ENCODE measurements at places on chromosomes 1 and 21. TPM values are rescaled to one million over a fixed set of nuclear protein-coding genes. Genes with fewer than 3 reads are reported as not detected.
A peak's percentile ranks its signal among the peaks of the same experiment; 100 is the strongest.

DNA sequence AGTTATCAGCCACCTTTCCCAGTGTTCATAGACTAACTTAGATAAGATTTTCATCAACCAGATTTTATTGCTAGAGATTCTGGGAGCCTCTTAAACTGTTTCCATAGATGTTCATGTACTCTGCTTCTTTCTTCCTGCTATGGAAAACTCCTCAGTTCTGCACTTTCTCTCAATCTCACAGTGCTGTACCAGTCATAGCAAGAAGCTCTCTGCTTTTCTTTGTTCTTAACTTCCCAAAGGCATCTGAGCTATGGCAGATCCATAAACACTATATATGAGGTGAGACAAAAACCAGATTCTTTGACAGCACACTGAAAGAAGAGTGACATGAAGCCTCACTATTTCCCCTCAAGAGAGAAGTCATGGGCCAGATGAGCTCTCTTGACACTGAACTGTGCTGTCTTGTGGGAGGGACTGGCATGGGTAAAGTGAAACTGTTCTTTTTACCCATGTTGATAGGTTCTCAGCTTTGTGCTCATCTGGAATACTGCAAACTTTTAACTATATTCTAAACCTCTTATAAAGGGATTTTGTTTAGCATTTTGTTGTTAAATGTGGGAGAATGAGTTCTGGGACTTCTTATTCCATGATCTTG is 64.2 kb upstream of the LYPLAL1 start:
- DNase-seq: no peak

GRCh38 chr1:238913210-238913609 is 473.2 kb upstream of the CHRM3 start:
- DNase-seq: no peak

- no peak for DNase-seq
These were observed 138.4 kb upstream of the PLD5 start for GRCh38 chr1:242662886-242663285.

- DNase-seq: peak; percentile 99
These were observed at the start of gene DHDDS for GRCh38 chr1:26431979-26432695. Gene DHDDS, plus strand, starts transcription at chr1:26432321. Its CDS starts 625 bp downstream, at chr1:26432946.

Gene TOR1AIP2
- 47.4 TPM for total RNA-seq

Gene SGIP1
- total RNA-seq: 2.9 TPM
